IPS DF 6.9 (cell line): ENCODE measurements at places on chromosomes 1 and 21.

- DNase-seq = no peak
Measured at GRCh38 chr21:36513430-36513829, 33.5 kb upstream of the CLDN14 start.

- no peak for DNase-seq
Measured at GRCh38 chr1:107942814-107943213, 22.2 kb downstream of the VAV3 start.

GRCh38 chr1:244431166-244431565 lies 20.5 kb downstream of the ADSS2 start:
- no peak for DNase-seq

DNA sequence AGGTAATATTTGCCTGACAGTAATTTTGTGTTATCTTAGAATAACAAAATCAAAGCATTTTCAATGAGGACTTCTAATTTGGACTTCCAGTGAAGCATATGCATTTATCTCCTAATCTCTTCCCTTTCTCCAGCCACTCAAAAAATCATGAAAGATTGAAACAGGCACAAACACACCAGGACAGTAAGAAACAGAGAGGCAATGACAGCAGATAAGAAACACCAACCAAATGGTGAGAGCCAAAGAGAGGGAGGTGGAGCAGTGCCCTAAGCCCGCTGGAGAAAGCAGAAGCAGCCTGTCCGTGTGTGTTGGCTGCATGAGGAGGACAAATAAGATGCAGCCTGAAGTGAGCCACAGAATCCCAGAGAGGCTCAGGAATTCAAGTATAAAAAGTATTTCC lies 39.0 kb downstream of the SLC44A3 start:
- no peak for DNase-seq

DNA sequence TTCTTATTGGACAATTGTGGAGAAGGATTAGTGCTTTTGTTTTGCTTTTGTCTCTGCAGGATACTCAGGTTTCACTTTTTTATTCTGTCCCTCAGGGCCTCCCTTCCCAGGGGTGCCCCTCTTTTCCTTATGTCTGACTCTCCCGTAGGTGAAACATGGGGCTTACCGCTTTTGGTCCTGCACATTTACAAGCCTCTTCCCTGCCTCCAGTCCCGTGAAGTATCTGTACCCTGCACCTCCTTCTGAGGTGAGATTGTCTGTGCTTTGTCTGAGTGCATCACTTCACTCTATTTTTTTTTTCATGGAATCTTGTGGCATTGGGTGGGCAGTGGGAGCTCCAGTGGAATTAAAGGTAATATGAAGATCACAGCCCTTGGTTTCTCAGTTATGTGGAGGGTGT lies 758.1 kb upstream of the TPTE start:
- DNase-seq = no peak

DNA sequence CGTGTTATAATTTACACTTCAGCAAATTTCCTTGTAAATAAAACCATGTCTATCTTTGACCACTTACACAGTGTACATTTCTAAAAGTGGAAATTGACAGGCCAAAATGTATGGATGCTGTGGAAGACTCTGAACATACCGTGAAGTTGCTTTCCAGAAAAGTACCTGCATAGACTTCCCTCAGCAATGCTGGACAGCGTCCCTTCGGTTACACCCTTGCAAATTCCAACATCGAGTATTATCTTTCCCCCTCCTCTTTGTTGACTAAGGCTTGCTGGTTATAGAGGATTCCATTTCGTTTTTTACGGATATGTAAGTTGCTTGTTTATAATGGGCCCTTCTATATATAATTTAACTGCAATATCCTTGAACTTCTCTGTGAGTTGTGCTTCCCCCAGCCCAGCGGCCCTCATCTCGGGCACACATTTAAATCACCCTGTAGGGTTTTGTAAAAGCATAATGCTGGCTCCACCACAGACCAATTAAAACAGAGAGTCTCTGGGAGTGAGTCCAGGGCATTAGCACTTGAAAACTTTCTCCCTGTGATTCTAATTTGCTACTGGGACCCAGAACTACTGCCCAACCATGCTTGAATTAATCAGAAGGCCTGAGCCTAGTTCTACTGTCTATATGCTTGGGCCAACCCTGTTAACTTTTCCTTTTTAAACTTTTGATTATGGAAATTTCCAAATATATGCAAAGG lies 230.3 kb downstream of the GRIK3 start:
- no peak for DNase-seq

DNA sequence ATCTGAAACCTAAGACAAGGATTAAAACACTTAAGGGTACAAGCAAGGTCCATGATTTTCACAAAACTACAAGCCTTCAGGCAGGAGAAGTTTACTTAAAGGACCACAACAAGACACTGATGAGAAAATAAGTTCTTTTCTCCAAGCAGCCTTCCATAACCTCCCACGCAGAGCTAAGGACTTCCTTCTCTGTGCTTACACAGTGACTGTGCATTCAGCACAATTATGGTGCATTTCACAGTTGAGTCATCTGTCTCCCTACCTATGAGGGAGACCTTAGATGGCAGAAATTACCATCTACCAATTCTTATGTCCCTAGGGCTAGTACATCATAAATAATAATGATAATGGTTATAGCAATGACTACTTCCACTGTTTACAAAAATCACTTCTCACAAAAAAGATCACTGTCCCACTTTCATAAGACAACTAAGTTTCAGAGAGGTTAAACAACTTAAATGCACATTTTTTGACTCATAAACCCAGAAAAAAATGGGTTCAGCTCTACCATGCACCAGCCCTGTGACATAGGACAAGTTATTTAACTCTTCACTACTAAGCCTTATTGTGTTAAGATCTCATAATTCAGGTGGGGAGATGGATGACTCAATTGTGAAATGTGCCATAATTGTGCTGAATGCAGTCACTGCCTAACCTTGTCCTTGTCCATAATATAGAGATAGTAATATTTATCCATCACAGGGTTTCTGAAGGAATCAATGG lies 45.3 kb downstream of the TARBP1 start:
- no peak for DNase-seq

- no peak for DNase-seq
Measured at GRCh38 chr1:97340951-97341350, 579.9 kb downstream of the DPYD start.

DNA sequence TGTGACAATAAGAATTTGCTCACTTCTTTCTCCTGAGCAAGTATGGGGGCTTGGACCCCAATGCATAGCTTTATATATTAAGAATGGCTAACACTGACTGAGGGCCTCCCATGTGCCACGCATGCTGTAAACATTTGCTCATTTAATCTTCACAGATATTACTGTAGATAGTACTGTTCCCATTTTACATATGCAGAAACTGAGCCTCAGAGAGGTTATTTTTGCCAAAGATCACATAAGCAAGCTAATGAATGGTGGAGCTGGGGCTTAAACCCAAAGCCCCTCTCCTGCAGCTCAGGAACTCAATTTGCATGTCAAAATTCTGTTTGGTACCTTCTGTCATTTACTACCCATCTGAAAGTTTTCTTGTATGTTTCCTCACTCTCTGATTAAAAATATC lies 163.5 kb upstream of the NFIA start:
- no peak for DNase-seq

DNA sequence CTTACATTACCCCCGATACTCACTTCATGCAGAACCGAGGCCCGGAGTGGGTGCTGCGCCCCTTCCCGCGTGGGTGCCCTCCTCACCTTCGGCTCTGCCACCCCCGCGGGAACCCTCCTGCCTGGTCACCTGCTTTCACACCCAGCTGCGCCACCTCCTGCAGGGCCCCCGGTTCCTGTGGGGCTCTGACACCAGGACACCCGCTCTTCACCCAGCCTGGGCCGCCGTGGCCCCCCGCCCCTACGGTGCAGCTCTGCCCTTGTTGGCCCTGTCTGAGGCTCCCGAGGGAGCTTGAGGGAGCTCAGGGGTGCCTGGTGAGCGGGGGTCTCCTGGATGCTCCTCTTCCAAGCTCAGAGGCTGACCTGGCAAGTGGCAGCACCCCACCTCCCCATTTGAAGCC lies 19.0 kb downstream of the RRP1 start:
- DNase-seq = no peak

GRCh38 chr1:160460683-160461287 lies 60.4 kb downstream of the VANGL2 start:
- no peak for DNase-seq

- peak; percentile 85 for DNase-seq
Measured at GRCh38 chr1:156291226-156292061, 4.0 kb downstream of the GLMP start.

- no peak for DNase-seq
Measured at GRCh38 chr1:109241344-109241743, 8.0 kb upstream of the CELSR2 start.

GRCh38 chr1:219352961-219353651 lies 179.4 kb downstream of the LYPLAL1 start:
- DNase-seq = no peak

GRCh38 chr1:223708001-223708359 lies 4.4 kb upstream of the CAPN2 start:
- DNase-seq = no peak

GRCh38 chr1:158145173-158145719 lies 35.4 kb upstream of the CD1D start:
- DNase-seq = no peak

DNA sequence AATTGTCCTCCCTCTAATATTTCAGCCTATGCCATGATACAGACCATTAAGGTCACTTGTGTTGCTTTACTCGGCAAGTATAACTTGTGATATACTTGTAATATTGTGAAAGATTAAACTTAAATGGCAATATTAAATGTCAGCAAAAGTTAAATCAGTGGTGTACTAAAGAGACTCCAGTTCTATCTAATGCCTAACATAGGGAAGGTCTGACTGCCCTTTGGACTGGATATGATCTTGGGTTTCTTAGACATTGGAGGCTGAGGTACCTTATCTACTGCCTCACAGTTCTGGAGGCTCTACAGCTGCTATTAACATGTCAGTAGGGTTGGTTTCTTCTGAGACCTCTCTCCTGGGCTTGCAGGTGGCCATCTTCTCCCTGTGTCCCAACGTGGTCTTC lies 89.9 kb downstream of the MT1HL1 start:
- no peak for DNase-seq

GRCh38 chr1:55378582-55378981 lies 163.4 kb upstream of the USP24 start:
- peak; percentile 61 for DNase-seq

DNA sequence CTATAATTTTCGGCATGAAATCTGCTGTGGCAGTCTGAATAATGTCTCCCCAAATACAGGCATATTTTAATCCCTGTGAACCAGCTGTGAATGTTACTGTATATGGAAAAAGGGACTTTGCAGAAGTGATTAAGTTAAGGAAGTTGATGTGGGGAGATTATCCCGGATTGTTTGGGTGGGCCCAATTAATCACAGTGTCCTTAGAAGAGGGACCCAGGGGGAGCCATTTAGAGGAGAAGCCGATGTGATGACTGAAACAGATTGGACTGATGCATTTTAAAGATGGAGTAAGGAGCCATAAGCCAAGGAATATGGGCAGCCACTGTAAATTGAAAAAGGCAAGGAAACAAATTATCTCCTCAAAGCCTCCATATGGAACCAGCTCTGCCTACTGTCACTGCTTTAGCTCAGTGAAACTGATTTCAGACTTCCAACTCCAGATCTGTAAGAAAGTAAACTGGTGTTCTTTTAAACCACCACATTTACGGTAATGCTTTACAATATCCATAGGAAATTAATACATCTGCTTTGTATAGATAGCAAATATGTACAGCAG lies 61.1 kb upstream of the GPR88 start:
- DNase-seq = no peak

DNA sequence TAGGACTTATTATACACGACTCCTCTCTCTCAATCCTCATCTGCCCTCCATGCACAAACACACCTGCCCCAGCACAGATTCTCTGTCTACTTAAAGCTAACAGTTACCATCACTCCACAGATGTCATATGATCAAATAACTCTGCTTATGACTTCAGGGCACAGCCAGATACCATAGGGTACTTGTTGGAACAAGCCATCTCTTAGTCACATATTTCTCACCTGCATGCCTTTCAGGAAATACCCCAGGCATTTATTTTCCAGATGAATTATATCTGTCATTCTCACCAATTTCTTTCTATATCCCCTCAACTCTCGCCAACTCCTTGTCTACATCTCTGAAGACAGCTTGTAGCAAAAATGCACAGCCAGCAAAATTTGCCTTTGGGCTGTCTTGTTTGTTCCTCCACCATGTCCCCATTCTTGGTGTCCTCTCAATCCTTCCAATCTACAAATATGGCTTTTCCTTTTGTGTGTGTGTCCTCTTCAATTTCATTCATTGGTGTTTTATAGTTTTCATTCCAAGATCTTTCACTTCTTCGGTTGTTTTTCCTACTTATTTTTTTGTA lies 353.9 kb upstream of the CAMK1G start:
- no peak for DNase-seq

DNA sequence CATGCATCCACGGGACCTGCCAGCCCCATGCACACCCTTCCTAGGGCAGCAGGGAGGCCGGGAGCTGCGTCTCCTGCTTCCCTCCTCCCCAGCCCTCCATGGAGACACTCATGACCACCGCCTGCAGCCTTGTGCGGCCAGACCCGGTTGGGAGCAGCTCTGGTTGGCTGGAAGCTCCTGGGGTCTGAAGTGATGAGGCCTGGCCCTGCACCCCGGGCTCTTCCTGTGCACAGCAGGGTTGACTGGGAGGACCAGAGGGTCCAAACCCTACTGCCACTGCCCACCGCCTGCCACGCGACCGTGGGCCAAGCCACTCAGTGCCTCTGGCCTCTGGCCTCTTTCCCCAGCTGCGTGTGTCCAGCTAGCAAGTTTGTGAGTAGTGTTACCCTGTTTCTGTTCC lies 111.1 kb upstream of the COL6A1 start:
- no peak for DNase-seq

GRCh38 chr1:210072896-210073504 lies 135.0 kb downstream of the SYT14 start:
- DNase-seq = no peak

DNA sequence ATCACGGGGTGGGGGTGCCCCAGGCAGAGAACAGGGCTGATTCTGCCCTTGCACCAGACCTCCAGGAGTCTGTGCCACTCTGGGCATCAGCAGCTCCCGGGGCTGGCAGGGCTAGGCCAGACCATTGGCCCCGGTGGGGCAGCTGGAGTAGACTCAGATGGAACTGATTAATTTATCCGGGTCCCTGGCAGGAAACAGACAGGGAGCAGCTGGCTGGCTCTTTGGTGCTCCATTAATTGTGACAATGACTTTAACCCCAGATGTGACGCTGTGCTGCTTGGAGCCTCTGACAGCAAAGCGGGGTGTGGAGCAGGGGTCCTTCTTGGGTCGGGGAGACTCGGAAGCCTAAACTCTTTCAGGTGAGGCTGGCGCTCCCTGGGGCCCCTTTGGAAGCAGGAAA lies 9.5 kb downstream of the EPHA8 start:
- DNase-seq = no peak

- no peak for DNase-seq
Measured at GRCh38 chr1:233721004-233721595, 107.2 kb downstream of the KCNK1 start.

DNA sequence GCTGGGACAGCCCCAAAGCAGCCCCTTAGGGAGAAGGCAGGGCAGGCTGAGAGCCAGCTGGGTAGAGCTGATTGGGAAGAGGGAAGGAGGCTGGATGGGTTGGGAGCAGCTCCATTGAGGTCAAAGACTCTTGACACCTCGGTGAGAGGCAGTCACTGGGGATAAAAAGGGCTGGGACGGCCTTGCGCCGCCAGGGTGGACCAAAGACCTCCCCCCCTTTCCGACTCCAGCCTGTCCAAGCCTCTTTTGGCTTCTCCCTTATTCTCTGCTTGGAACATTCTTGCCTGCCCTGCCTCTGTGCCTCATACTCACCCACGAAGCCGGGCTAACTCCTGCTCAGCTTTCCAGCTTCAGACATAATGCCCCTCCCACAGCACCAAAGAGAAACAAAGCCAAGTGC lies 51.1 kb downstream of the LRRC38 start:
- DNase-seq = no peak

- no peak for DNase-seq
Measured at GRCh38 chr1:209565759-209566678, 17.5 kb upstream of the CAMK1G start.

- DNase-seq = no peak
Measured at GRCh38 chr21:42505090-42505726, 8.4 kb upstream of the SLC37A1 start.
